ENCODE measurements at places on chromosomes 7 and 10. TPM values are rescaled to one million over a fixed set of nuclear protein-coding genes. Genes with fewer than 3 reads are reported as not detected.

The PALD1 gene
- 6.6 TPM for total RNA-seq

The PNLIPRP3 gene
- total RNA-seq: not detected

The TAC1 gene
- not detected for total RNA-seq

The HKDC1 gene
- total RNA-seq: 7.6 TPM

The CACNB2 gene
- total RNA-seq: 2.5 TPM

The IFIT2 gene
- total RNA-seq: 1.2 TPM

The GPNMB gene
- total RNA-seq: 2.7 TPM

The ANKMY2 gene
- 13.7 TPM for total RNA-seq

The CYP2C8 gene
- not detected for total RNA-seq

The TRUB1 gene
- total RNA-seq: 59.4 TPM

The ERVW-1 gene
- total RNA-seq: not detected

The STAMBPL1 gene
- total RNA-seq: 39.8 TPM

The ENTPD1 gene
- total RNA-seq: not detected

The TCERG1L gene
- 0.27 TPM for total RNA-seq

The PNLIP gene
- total RNA-seq: not detected

The DDC gene
- total RNA-seq: not detected

The CALCR gene
- 0.17 TPM for total RNA-seq

The TMEM236 gene
- 0.17 TPM for total RNA-seq

The DYDC2 gene
- total RNA-seq: not detected

The ATRNL1 gene
- 6.8 TPM for total RNA-seq

The ACSM6 gene
- total RNA-seq: not detected

The H2BK1 gene
- total RNA-seq: not detected

The RBP3 gene
- total RNA-seq: not detected

The NPC1L1 gene
- total RNA-seq: 0.09 TPM

The SORBS1 gene
- 0.43 TPM for total RNA-seq

The LRRC18 gene
- total RNA-seq: not detected

The UNCX gene
- total RNA-seq: not detected

The KAZALD1 gene
- 36.1 TPM for total RNA-seq

The ASB10 gene
- total RNA-seq: not detected

The ARHGEF35 gene
- total RNA-seq: 0.84 TPM

The KIF11 gene
- 40.2 TPM for total RNA-seq

The MCU gene
- 39.5 TPM for total RNA-seq

The LIPF gene
- total RNA-seq: not detected

The NUPR2 gene
- not detected for total RNA-seq

The GDF2 gene
- not detected for total RNA-seq

The FOXP2 gene
- not detected for total RNA-seq

The SPDYE6 gene
- total RNA-seq: not detected

The VDAC2 gene
- total RNA-seq: 323 TPM

Data from NCI-H460 (cell line).